ENCODE measurements at places on chromosomes 1 and 21.

DNA sequence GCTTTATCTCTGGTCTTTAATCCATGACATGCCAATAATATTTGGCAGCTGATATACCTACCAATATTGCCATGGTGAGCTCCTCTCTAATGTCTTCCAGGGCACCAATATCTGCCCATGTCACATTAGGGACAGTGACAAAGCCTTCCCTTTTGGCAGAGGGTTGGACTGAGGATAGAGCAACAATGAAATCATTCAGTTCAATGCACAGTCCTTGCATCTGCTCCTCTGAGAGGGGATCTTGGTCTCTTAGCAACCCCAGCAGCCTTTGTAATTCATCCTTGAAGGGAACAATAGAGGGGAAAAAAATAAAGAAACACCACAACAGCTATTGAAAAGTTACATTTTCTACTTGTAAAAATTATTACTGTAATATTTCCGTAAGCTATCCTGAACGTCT, 42.3 kb downstream of the NVL start:
- DNase-seq = no peak

DNA sequence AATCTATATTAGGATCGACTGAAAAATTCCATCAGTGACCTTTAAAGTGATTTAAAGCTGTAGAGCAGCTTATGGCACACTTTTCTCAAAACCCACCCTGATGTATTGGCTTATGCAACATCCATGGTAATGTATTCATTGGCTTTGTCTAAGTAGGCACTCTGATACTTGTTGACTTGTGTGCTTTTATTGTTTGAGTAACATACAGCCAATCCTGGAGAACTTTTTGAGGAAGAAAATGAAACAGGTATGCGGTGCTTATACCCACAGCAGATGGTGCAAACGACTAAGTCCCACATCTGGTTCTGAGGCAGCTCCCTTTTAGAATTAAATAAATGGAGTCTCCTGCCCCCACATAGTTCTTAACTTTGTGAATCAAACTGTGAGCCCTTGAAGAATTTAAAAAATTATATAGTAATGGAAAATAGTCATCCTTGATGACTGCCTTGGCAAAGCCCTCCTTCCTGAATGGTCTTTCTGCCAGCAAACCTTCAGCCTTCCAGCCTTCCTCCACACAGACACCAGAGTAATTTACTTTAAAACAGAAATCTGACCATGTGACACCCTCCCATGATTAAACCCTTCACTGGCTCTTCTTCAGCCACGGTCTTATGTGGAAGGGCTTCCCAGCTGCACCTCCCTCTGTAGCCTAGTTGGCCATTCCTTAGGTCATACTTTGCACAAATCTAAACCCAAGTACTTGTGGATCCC, 116.0 kb downstream of the BCAR3 start:
- no peak for DNase-seq

- no peak for DNase-seq
Measured at GRCh38 chr1:59379371-59379728, 82.5 kb downstream of the FGGY start.

- no peak for DNase-seq
Measured at GRCh38 chr1:41093826-41094225, 72.3 kb upstream of the SLFNL1 start.

- no peak for DNase-seq
Measured at GRCh38 chr1:240947438-240948224, 335.7 kb upstream of the GREM2 start.

DNA sequence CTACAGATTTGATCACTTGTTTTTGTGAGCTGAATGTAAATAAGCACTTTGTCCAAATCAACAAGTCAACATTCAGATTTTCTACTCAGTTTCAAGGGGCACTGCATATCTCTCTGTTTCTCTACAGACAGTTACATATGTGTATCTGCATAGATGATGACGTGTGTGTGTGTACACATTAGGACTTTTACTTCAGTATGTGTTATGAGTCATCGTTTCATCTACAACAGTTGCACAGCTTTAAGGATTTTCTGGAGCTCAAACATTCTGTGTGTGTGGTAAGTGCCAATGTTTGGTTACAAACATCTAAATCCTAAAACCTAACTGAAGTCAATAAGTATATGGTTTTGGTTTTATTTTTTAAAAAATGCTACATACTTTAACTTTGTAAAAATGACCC, 494.5 kb upstream of the PBX1 start:
- DNase-seq = no peak

DNA sequence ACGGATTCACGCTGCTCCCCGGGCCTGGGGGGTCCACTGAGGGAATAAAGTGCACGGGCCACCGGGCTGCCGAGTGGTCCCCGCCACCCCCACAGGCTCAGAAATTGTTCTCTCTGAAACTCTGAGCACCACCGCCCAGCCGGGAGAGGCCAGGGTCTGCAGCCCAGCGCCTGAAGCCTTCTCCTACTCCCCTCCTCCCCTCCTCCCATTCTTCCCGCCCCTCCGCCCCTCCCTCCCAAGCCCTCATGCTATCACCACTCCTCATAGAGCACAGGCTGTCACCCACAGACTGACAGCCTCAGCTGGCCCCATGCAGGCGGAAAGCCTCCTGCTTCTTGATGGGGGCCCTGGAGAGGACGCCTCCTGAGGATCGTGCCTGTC, 707 bp upstream of the GPR153 start:
- DNase-seq = no peak

All from NCI-H1048 (cell line).